NCI-H187 treated with DMSO at 0.1 percent for 48 hours (cell line): ENCODE measurements at places on chromosomes 2 and 18.

DNA sequence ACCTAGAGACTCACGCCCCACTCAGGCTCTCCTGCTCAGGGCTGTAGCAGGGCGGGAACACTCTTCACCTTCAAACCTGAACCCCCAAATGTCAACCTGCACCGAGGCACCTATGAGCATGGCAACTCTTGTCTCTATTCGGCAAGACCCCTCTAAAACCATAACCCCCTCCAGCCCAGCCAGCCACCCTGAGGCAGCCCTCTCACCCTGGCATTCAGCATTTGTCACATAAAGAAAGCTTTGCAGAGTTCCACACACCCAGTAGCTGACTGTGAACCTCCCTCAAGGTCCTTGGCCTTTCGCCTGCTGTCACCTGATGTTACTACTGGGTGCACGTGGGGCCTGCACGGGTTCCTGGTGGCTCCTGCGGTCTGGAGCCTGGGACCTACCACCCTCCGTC is 97.2 kb upstream of the ALKAL2 start:
- no peak for DNase-seq

- no peak for DNase-seq
Measured at GRCh38 chr2:125085904-125086303, 1060.8 kb downstream of the CNTNAP5 start.

GRCh38 chr2:133658020-133658903 is 90.0 kb upstream of the NCKAP5 start:
- DNase-seq, result no peak

GRCh38 chr18:8742387-8743361 is 37.3 kb downstream of the MTCL1 start:
- no peak for DNase-seq

DNA sequence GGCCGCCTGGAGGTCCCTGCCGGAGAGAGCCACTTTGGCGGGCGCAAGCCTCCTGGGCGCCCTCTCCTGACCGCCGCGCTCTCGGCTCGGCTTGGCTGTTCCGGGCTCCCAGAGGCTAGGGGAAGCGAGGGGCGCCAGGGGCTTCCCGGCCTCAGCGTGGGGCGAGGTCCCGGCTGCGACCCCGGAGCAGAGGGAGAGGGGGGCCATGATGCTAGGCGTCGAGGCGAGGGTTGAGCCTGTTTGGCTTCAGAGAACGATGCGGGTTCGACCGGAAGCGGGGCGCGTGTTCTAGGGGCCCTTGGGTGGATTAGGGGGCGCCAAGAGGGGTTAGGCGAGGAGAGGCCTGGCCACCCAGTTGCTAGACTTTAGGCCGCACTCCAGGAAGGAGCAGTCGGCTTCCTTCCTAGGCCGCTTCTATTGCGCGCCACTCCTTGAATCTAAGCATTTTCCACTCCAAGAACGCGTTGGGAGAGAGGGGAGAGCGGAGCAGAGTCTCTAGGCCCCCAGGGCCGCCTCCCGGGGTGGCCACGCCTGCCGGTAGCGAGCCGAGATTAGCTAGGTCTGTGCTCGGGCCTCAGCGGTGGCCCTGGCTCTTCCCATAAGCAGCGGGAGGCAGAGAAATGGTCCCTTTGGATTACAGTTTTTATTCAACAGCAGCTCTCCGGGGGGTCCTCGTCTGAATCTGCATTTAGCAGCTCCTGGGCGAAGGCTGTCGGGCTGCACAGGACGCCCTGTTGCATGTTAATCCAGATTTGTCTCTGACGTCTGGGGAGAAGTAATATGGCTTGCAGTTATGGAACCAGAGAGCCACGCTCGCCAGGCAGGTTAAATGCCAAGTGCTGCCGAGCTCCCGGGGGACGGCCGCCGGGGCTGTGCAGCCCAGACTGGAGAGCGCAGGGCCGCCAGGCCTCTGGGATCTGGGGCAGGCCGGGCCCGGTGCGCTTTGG is 11.3 kb downstream of the MEIS1 start:
- no peak for DNase-seq

DNA sequence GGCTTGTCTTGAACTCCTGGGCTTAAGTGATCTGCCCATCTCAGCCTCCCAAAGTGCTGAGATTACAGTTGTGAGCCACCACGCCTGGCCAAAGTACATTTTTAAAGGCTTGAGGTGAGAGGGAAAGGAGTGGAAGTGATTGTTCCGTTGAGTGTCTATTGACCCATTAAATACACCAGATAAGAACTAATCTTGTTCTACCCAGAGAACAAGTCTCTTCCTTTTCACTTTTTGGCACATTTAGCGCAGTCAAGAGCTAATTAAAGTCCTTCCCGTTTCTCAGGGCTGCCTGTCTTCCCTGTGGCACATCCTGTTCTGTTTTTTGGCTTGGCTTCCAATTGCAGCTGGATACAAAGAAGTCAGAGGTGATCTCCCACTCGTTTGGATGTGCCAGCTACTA is 172.3 kb downstream of the ALPK2 start:
- DNase-seq, result no peak

GRCh38 chr2:120609826-120610395 is 125.8 kb upstream of the GLI2 start:
- no peak for DNase-seq

GRCh38 chr18:40048886-40049650 is 1906.0 kb upstream of the PIK3C3 start:
- no peak for DNase-seq

GRCh38 chr2:234996069-234996940 is 44.5 kb downstream of the SH3BP4 start:
- no peak for DNase-seq

GRCh38 chr2:69359371-69359770 is 27.7 kb downstream of the GFPT1 start:
- no peak for DNase-seq

DNA sequence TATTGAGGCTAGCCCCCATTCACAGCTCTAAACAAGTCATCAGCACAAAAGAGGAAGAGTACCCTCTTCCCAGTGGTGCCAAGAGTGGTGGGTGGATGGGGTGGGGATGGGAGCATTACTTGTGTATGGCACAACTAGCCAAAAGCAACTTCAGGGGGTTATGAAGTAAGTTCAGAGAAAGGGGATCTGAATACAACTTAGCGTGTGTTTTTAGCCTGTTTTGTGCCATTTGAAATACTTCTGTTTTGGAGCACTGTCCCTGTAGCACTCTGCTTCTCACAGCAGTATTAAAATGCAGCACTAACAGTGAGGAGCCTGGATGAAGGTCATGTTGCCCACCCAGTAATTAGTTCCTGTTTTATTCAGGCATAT is 113.5 kb downstream of the CRIM1 start:
- DNase-seq, result no peak

- no peak for DNase-seq
Measured at GRCh38 chr2:158932131-158932645, 36.3 kb upstream of the TANC1 start.

- DNase-seq, result no peak
Measured at GRCh38 chr2:204362581-204362980, 182.7 kb upstream of the PARD3B start.

DNA sequence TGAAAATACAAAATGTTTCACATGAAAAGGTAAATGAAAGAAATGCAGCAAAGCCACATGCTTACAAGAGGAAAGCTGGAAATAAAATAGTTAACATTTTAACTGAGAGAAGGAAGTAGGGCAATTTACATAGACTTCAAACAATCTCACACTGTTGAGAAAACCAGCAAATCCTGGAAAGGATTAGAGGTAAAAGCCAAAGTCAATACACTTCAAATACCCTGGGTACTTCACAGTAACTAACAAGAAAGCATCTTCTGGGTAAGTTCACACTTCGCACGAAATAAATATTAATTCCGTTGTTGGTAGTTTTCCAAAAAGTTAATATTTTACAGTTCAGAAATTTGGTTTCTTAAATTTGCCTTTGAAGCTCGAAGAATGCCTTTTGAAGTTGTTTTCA is 3.5 kb upstream of the ERICH2 start:
- no peak for DNase-seq

DNA sequence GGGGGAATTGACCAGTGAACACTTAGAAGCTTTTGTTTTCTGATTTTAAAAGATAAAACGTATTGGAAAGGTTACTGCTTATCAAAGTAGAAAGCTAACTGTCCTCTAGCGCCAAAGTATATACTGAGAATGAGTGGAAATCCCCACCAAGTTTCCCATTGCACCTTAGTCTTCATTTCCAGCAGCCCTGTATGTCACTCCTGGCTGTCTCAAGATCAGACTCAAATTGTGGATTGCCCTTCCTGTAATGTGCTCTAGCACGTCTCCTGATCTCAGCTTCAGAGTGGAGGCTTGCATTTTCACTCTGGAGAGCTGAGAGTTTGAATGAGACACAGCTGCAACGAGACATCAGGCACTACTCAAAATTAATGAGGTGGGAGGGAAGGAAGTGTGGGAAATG is 26.6 kb downstream of the MFF start:
- DNase-seq, result no peak

DNA sequence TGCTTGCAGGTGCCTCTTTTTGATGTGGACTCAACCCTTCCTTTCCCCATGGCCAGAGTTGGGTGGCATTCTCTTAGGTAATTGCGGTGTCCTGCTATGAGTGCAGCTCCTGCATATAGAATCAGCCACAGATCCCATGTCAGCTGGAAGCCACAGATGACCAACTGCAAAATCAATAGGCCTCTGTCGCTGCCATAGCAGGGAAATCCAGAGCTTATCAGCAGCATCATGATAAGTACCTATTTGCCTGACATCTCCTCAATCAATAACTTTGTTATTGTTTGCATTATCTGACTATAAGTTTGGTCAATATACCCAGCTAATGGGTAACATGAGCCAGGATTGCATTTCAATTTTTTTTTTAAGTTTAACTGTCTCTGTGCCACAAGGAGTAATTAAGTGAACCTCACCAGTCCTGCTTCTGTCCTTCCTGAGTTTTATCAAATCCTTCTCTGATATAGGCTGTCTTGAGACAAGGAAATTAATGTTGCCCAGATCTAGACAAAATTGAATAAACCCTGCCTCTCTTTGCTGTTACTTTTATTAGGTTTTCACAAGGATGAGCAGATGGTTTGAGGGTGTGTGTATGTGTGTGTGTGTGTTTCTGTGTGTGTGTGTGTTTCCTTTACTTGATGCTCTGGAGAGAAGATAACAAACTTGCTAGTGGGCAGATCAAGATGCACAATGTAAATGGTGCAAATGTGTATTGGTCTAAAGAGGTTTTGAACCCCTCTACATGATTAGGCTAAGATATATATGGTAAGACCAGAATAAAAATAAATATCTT is 59.6 kb upstream of the CREB1 start:
- no peak for DNase-seq

- DNase-seq, result no peak
Measured at GRCh38 chr2:27727257-27727656, 44.3 kb upstream of the MRPL33 start.

DNA sequence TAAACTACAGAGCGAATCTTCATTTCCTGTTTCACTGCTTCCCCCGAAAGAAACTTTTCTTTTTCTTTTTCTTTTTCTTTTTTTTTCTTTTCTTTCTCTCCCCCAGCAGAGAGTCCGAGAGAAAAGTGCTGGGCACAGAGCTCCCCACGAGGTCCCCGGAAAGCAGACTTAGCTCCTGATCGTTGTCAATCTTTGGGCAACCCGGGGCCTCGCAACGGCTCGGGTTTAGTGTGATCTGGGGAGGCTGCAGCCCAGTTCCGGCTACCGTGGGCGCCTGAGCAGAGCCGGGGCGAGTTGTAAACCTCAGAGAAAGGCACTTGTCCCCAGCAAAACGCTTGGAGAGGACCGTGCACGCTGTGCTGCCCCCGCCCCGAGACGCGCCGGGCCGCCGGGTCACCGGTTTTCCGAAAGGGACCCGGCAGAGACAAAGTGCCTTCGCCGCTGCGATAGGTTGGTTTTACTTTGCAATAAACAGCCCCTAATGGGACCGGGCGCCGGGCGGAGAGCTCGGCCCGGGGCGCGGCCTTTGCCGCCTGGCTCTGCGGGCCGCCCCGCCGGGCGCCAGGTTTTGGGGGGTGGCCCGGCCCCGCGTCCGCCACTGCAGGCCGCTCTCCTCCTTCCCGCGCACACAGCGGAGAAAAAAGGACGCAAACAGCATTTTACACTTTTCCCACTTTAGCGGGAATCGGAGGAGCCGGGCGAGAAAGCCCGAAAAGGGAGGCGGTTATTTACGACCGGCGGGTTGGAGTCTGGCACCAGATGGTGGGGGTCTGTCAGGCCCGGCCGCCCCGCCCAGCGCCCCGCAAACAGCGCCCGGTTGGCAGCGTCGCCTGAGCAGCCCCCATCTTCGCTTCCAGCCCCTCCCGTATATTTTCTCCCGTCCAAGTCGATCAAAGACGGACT is 136.0 kb downstream of the INSIG2 start:
- DNase-seq, result no peak

DNA sequence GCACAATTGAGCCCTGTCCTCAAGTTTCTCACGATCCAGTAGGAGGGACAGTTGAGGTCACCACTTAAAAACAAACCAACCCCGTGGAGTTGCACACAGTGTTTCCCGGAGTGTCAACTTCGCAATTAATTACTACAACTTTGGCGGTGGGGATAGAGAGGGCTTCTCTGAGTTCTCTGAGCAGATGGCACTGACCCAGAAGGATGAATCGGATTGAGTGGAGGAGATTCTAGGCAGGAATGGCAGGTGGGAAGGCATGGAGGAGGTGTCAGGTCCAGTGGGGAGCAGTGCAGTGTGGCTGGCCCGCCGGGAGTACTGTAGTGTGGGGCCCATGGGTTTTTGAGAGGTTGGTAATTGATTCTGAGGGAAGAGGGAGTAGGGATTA is 12.0 kb downstream of the SIX3 start:
- no peak for DNase-seq

DNA sequence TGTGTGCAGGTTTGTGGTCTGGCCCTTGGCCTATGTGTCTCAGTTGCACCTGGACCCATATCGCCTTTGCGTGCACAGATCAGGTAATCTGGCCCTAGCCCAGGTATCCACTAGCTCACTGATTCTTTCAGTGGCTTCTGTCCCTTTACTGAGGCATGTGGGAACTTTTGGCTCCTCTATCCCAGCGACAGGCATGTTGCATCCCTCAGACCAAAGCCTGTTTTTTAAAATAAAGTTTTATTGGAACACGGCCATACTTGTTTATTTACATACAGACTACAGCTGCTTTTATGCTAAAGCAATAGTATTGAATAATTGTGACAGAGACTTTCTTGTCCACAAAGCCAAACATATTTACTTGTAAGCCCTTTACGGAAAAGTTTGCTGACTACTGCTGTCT is 39.9 kb upstream of the UPP2 start:
- DNase-seq, result no peak

- no peak for DNase-seq
Measured at GRCh38 chr2:84963692-84964405, 7.1 kb upstream of the KCMF1 start.

DNA sequence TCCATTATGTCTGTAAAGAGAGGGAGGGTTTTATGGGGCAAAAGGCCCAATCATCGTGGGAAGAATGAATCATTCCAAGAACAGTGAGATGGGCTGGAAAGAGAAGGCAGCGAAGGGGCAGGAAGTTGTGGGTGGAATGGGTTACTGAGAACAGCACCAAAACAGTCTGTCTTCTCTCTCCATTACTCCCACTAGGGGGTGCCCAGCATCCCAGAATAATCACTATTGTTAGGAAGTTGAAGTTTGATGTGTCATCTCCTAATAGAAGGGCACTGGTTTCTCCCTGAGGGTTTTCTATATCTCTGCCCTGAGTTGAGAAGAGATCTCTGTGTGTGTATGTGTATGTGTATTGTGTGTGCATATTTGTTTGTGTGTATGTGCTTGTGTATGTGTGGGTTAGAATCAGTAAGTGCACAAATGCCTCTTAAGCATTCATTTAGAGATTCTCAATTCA is 76.6 kb upstream of the MAP4K3 start:
- DNase-seq, result no peak
